IMR-90 (cell line): ENCODE measurements at places on chromosomes 3 and 15. TPM values are rescaled to one million over a fixed set of nuclear protein-coding genes. Genes with fewer than 3 reads are reported as not detected.

GRCh38 chr15:83144771-83145170, 37.3 kb downstream of the TM6SF1 start:
- DNase-seq, result no peak
- no peaks in the 10 kb centered on the region for H3K4me1 ChIP-seq
- H3K36me3 ChIP-seq, result peaks cover 23% of the 10 kb centered on the region
- H3K4me3 ChIP-seq, result no peak overlapping the region

GRCh38 chr3:178112134-178112533, 424.1 kb upstream of the KCNMB2 start:
- no peak overlapping the region for H3K4me3 ChIP-seq
- no peak for DNase-seq

- no peaks in the 10 kb centered on the region for H3K27me3 ChIP-seq
- H3K4me1 ChIP-seq, result no peaks in the 10 kb centered on the region
- H3K4me3 ChIP-seq, result no peak overlapping the region
- peak; percentile 37 for DNase-seq
These were observed 26.3 kb upstream of the AADAC start for GRCh38 chr3:151787626-151788025.

DNA sequence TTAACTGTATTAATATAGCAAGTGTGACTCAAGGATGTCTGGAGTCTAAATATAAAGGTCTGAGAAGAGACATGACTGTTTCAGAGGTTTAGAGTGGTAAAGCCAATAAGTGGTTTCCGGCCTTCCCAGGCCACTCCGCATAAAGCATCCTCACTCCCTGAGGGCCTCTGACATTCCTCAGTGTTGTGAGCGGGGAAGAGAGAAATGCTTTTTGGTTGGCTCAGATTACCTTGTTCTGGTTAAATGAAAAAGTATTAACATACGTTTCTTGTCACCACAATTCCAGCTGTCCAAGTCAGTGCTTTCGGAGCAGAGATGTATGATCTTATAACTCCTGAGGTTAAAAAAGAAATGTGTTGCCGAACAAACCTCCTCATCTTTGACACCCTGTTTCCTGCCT, 103.8 kb downstream of the RBMS3 start:
- H3K4me1 ChIP-seq, result peaks cover 3% of the 10 kb centered on the region; the same call in 1 of the 2 replicates
- DNase-seq, result peak; percentile 65
- H3K36me3 ChIP-seq, result peaks cover 2% of the 10 kb centered on the region; the same call in 1 of the 2 replicates
- no peak overlapping the region for H3K27ac ChIP-seq
- H3K27me3 ChIP-seq, result no peaks in the 10 kb centered on the region

DNA sequence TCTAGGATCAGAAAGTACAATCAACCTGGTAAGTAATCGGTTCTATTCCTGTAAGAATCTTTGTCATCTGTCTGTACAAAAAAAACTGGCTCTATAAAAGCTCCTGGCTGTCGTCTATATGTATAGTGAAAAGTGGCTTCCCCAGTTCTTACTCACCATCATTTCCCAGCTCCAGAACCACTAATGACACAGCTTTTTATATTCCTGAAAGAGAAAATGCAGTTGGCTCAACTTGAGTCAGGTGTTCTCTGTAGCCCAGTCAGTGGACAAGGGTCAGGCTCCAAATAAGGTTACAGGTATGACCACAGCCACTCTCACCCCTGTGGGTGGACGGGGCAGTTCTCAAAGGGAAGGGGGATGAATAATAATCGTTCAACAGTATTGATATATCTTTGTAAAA, 85.1 kb downstream of the AP4E1 start:
- H3K4me1 ChIP-seq, result no peaks in the 10 kb centered on the region
- peak; percentile 47 for DNase-seq
- peaks cover 12% of the 10 kb centered on the region for H3K36me3 ChIP-seq
- H3K27ac ChIP-seq, result no peak overlapping the region
- H3K27me3 ChIP-seq, result no peaks in the 10 kb centered on the region

DNA sequence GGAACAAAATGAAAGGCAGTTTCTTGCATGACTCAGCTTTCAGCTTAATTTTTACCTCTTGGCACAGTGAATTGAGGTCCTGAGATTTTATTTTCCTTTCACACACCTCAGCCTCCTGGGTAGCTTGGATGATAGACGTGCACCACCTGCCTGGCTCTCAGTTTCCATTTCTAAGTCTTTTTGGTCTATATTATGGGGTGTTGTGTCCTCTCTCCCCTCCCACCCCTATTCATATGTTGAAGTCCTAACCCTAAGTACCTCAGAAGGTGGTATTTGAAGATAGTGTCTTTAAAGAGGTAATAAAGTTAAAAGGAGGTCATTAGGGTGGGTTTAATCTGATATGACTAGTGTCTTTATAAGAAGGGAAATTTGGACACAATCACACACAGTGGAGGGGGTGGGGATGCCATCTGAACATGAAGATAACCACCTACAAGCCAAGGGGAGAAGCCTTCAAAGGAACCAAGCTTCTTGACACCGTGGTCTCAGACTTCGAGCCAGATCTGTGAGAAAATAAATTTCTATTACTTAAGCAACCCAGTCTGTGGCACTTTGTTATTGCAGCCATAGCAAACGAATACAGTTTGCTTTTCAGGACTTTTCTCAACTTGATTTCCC, 85.2 kb downstream of the STRIT1 start:
- no peaks in the 10 kb centered on the region for H3K4me1 ChIP-seq
- H3K27ac ChIP-seq, result no peak overlapping the region
- H3K36me3 ChIP-seq, result no peaks in the 10 kb centered on the region
- DNase-seq, result no peak

DNA sequence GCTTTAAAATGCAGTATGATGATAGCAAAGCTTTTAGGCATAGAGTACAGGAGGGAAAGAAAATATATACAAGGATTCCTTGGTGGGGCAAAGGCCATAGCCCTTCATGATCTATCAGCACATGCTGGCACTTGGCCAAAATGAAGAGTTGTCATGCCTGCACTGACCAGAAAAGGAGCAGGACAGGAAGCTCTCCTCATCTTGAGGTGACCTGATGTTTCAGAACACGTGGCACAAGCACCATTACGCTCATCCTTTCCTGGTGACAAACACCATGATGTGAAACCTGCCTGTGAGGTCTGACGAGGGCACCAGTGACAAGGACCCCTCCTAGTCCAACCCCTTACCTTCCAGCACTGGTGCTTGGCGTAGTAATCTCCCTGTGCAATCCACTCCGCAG, 77.9 kb upstream of the DCLK3 start:
- H3K4me3 ChIP-seq, result no peak overlapping the region
- no peak for DNase-seq
- no peak overlapping the region for H3K27ac ChIP-seq
- H3K27me3 ChIP-seq, result no peaks in the 10 kb centered on the region
- H3K4me1 ChIP-seq, result no peaks in the 10 kb centered on the region

- no peak overlapping the region for H3K27ac ChIP-seq
- H3K4me1 ChIP-seq, result peaks cover 5% of the 10 kb centered on the region
- no peak overlapping the region for H3K4me3 ChIP-seq
- H3K36me3 ChIP-seq, result no peaks in the 10 kb centered on the region
These were observed 54.7 kb downstream of the LRRC28 start for GRCh38 chr15:99305761-99306505.

DNA sequence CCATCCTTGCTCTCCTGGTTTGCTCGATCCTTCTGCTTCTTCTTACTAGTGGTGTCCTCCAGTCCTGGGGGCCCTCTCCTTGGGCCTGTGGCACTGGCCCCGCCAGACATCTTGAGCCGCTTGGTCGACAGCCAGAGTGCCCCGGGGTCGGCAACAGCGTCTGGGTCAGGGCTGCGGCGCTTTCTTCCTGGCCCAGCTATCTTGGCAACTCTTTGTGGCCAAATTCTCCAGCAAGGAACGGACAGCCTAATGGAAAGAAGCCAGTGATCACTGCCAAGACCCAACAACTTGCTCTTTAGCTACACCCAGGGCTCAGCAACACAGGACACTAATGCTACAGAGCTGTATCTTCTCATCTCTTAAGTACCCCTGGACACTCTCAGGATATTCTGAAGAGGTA, 1.6 kb downstream of the USP19 start:
- no peak overlapping the region for H3K4me3 ChIP-seq
- H3K36me3 ChIP-seq, result peaks cover 74% of the 10 kb centered on the region
- H3K27me3 ChIP-seq, result no peaks in the 10 kb centered on the region
- no peak for DNase-seq

DNA sequence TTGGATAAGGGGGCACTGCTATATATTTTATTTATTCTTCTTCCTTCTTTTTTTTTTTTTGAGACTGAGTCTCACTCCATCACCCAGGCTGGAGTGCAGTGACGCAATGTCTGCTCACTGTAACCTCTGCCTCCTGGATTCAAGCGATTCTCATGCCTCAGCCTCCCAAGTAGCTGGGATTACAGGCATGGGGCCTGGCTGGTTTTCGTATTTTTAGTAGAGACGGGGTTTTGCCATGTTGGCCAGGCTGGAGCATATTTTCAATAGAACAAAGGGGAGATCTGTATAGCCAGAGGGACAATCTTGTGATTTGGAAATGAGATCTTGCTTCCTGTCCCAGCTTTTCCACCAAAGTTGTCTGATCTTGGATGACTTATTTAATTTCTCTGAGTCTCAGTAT, 133.1 kb upstream of the ABHD17C start:
- H3K36me3 ChIP-seq, result peaks cover 37% of the 10 kb centered on the region
- peak; percentile 17 for DNase-seq
- H3K4me3 ChIP-seq, result no peak overlapping the region
- H3K27me3 ChIP-seq, result no peaks in the 10 kb centered on the region
- H3K4me1 ChIP-seq, result peaks cover 5% of the 10 kb centered on the region

GRCh38 chr15:83292317-83292716, 7.9 kb upstream of the BNC1 start:
- peaks cover 8% of the 10 kb centered on the region for H3K4me1 ChIP-seq
- no peak overlapping the region for H3K4me3 ChIP-seq
- H3K27ac ChIP-seq, result no peak overlapping the region
- DNase-seq, result peak; percentile 54

KNL1 gene
- 25.1 and 32.5 TPM in 2 replicates for total RNA-seq

FAH gene
- total RNA-seq, result 36.9 and 48.6 TPM in 2 replicates

CCDC39 gene
- not detected in 2 replicates for total RNA-seq

KCNMB3 gene
- total RNA-seq, result 0.72 and 0.83 TPM in 2 replicates

CPN2 gene
- total RNA-seq, result not detected in 2 replicates

DGKG gene
- total RNA-seq, result 2.5 and 4.1 TPM in 2 replicates
